ENCODE measurements at places on chromosomes 5 and 9.

DNA sequence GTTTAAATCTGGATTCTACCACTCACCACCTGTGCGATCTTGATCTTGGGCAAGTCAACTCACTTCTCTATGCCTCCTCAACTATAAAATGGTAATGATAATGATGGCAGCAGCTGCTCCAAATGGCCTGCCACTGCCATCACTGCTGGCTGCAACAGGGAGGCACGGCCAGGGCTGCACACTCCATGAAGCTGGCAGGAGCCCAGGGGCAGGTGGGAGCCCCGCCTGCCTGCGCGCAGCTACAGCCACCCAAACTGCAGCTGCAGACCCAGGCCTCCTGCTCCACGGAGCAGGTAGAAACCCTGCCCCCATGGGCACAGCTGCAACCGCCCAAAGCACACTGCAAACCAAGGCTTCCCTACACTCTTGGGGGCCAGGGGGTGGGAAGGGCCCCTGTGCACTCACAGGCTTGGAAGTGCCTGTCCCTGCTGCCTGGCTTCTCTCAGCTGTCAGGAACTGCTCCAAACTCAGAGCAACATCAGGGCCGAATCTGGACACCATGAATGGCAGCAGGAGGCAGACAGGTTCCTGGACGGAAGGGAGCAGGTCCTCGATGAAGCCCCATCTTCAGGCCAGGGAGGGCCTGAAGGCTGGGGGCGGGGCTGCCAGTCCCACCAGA lies 57.6 kb downstream of the PRELID2 start:
- no peak for DNase-seq

- no peak for DNase-seq
Observed at GRCh38 chr9:24071091-24071490, 245.1 kb upstream of the ELAVL2 start.

GRCh38 chr9:115137526-115137925 lies 19.6 kb upstream of the TNC start:
- DNase-seq = no peak

DNA sequence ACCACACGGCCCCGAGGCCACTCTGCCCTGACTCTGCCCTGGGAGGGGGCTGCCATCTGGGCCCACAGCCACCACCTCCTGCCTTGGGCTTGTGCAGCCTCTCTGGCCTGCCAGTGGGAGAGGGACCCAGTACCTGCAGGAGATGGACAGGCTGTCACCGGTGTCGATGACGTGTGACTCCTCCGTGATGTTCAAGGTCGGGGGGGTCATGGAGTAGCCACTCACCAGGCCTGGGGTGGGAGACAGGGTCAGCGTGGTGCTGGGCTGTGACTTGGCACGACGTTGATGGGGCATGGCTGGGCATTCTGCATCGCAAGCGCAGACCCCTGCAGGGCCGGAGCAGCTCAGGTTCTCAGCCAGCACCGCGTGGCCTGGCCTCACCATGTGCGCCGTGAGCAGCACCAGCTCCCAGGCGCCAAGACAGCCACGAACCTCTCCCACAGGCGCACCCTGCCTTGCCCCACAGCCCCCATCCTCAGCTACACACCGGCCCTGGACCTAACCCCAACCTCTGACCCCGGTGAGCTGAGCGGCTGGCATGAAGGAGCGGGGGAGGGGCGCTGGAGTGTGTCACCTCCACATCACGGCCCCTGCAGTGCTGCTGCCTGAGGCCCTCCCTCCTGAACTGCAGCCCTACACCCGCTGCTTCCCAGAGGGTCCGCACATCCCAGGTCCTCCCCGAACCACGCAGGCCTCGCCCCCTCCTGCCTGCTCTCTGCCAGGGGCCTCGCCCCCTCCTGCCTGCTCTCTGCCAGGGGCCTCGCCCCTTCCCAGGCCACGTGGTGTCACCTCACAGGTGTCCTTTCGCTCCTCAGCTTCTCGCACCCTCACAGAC lies 17.6 kb downstream of the FLT4 start:
- no peak for DNase-seq

- DNase-seq = no peak
Observed at GRCh38 chr5:80341016-80341775, 21.4 kb downstream of the SPZ1 start.

Data from ACHN (cell line).